ENCODE measurements at places on chromosomes 11 and 22.

DNA sequence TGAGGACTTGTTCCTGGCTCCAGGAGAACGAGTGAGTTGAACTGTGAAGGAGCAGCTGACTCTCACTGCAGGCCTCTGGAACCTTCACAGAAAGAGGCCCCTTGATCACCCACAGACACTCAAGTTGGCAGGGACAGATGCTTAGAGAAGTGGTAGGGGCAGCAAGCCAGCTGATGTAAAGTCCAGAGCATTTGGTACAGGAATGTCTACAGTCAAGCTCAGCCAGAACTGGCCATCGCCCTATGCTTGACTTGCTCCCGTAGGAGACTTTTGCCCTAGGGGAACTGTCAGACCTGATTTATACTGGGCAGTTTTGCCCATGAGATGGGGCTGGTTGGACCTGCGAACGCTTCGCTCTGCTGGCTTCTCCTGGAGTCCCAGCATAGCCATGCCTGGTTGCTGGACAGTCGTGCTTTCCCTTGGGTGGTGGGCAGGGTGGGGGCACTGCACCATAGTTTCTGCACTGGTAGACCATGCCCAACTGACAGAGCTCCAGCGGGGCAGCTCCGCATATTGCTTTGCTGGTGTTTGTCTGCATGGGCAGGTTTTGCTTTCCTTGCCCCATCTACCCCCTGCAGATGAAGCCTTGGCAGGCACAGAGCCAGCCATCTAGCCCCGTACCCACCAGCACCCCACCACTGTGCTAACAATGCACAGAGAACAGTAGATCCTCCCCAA lies 977.7 kb downstream of the JRKL start:
- no peak for DNase-seq

DNA sequence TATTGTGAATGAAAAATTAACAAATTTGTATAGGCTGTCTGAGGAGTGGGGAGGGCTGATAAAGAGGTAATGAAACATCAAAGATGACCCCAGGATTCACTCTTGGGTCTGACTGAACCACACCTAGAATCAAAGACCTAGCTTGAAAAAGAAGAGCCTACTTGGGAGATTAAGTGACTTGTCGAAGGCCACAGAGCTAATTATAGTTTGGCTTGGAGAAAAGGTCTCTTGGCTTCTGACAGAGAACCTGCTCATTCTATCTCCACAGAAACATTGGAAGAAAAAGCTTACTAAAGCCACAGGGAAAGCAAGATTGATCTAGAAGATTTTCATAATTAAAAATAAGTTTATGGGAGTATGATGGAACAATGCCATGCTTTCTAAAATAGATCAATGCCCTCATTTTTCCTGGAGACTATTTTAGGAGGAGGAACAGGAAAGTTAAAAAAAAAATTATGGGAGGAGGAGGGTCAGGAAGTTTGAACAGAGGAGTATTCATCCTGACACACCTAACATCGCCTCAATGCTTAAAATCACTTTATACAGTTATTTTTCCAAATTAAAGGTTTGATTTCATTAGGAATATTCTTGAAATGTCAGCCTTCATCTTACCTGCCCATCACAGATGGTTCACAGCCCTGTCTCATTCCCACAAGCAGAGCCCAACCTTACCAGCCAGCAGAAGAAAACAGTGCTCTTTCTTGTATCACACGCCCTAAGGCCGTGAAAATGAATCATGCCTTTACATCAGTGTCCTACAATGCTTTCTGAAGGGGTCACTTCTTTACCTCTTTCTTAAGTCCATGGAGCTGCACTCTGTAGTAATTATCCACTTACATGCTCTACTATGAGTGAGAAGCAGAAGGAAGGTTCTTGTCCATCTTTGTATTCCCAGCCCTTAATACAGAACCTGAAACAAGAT lies 231.1 kb upstream of the MPPED2 start:
- no peak for DNase-seq

- no peak for DNase-seq
Measured at GRCh38 chr11:128889657-128890213, 1.4 kb upstream of the KCNJ5 start.

GRCh38 chr22:22720724-22721261 lies 76.4 kb downstream of the GGTLC2 start:
- peak; percentile 12 for DNase-seq

GRCh38 chr11:2752923-2753322 lies 53.1 kb upstream of the KCNQ1OT1 start:
- no peak for DNase-seq

DNA sequence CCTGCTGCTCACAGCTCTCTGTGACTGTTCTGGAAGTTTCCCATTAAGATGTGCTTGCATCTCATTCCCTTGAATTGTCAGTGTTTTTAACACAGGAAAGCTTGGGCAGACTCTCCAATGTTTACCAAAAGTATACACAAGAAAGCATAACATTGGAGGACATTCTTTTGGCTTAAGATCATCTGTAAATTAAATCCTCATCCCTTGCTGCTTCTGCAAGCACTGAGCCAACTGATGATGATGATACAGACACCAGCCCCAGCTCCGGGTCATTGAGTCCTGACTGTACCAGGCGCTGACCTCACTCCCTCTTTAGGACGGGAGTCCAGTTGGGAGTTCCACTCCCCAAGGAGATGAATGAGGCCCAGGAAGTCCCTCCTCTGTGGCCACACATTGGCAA lies 23.8 kb downstream of the CD82 start:
- peak; percentile 31 for DNase-seq

- no peak for DNase-seq
Measured at GRCh38 chr11:117525866-117526542, 198.3 kb downstream of the CEP164 start.

GRCh38 chr11:14018441-14018840 lies 55.9 kb downstream of the SPON1 start:
- DNase-seq = no peak

DNA sequence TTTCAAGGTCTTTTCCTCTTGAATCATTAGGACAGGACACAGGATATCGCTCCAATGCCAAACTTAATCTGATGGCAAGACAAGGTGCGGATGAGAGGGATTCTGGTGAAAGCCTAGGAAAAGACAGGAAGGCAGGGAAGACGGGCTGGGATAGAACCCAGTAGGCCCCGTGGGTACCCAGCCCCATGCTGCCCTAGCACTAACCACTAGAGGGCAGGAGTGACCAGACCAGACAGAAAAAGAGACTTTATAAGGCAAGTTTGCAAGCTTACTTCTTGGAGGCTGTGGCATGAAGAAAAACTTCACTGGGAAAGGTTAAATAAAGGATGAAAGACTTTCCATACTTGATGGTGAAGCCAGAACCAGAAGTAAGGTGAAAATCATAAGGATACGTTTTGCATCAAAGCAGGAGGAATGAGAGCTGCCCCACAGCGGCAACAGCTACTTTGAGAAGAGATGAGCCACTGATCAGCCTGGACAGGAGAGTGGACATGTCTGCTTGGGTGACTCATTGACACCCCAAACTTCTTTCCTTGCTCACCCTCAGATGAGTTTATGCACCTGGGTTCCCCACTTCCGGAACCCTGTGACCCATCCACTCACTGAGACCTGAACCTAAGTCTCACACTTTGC lies 39.8 kb downstream of the SYN3 start:
- peak; percentile 65 for DNase-seq

- DNase-seq = no peak
Measured at GRCh38 chr11:27949951-27950738, 157.8 kb downstream of the KIF18A start.

GRCh38 chr22:48955351-48956311 lies 872.0 kb downstream of the BRD1 start:
- DNase-seq = no peak

DNA sequence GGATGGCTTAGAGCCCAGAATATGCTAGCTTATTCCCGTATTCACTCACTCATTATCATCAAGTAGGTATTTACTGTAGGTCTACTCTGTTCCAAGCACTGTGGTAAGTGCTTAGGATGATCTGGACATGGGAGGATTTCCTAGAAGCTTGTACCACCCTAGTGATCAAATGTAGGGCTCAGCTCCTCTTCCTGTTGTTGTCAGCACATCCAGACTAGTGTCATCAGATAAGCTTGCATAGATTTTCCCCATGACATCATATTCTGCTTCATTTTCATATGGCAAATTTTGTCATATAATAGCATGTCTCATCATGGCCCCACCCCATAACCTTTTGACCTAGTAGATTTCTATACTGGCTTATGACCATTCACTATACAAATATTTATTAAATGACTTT lies 19.3 kb upstream of the NUCB2 start:
- no peak for DNase-seq

DNA sequence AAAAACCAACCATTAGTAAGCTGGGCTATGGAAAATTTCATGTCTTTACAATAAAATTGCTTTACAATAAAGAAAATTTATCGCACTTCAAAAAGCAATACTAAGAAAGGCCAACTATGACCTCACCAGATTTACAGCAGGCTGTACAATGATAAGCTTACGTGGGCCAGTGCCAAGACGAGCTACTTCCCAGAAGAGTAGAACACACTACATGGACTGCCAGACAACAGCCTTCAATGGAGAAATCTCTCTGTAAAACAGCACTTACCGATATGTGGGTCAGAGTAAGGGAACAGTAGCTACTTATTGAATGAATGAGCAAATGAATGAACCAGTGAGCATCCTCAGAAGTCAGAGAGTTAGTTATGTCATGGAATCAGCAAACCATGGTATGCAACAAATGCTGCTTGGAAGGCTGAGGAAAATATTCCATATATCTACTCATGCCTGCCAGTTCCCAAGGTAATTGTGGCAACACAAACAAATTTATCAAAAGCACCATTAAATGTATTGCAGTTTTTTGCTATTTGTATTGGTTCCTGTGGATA lies 74.4 kb downstream of the SLC36A4 start:
- no peak for DNase-seq

DNA sequence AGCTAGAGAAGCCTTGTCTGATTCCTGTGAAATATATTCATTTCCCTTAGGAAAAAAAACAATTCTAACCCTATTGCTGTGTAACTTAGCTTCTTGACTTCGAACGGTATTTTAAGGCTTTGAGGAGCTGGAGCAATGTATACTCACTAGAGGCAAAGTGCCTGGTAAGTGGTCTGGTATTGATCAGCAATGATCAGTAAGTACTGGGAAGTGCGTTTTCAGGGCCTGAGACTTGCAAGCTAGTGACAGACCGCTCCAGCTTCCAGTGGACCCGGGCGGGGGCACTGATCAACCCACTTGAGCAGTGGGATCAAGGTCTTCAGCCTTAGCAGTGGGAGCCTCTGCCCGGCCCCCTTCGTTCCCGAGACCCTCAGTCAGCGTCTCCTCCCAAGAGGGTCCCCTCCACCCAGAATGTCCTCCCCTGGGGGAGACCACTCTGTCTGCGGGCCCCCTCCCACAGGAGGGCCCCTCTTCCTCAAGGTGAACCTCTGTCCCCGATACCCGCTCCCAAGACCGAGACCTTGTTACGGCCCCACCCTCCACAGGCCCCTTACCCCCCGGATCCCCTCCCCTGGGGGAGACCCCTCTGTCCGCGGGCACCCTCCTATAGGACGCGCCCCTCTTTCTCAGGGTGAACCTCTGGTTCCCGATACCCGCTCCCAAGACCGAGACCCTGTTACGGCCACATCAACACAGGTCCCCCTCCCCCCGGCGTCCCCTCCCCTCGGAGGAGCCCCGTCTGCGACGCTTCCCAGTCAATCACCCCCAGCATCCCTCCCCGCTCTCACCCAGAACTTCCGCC lies 452 bp upstream of the ATXN10 start:
- DNase-seq = peak; percentile 15

DNA sequence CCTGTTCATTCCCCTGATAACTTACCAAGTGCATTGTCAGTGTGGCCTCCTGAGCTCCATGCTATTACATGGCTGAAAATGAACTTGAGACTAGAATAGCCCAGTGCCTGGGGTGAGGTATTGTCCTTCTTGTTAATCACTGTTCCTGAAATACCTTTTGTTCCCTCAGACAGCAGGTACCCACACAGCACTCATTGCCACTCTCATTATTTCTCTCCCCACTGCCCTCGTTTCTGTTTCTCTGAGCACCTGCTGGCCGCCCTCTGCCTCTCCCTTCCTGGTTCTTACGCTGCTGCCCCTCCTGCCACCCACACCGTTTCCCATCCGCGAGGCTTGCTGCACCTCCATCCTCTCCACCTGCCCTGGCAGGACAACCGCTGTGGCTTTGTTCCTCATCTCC lies 36.9 kb upstream of the RAB1B start:
- no peak for DNase-seq

- DNase-seq = no peak
Measured at GRCh38 chr22:49452362-49452946, 375.2 kb downstream of the BRD1 start.

DNA sequence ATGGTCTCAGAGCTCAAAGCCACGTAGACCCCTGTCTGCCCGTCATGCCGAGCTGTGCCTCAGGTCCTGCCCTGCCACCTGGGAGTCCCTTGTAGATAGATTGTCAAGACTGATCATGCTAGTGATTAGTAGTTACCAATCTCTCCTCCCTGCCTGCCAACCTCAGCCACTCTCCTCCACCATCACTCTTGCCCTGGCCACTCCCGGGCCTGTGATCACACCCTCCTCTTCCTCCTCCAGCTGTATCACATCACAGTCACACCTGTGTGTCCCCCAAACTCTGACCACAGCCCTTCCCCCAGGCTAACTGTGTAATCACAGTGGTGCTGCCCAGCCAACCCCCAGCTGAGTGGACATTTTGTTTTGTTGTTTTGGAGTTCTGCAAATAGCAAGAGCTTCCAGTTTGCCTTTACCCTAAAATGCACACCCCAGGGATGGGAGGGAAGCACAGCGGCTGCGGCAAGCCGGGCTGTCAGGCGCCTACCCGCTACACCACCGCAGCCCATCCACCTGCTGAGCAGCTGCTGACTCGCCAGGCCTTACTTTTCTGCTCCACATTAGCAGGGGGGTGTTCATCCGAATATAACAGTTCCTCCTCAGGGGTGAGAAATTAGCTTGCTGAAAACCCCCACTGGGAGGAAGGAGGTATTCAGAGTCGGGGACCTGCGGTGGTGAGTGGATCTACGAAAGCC lies 45.8 kb downstream of the LRFN4 start:
- DNase-seq = no peak

Data from midbrain (tissue), 1 donor.